Stimulated activated CD4-positive, alpha-beta T cell treated with anti-CD3 and anti-CD28 coated beads, Interleukin-4, amount 100 ng/mL, for 24 hours (primary cell): ENCODE measurements at places on chromosomes 3 and 15.

- DNase-seq: no peak
Observed at GRCh38 chr15:89227425-89227824, 6.0 kb upstream of the RLBP1 start.

DNA sequence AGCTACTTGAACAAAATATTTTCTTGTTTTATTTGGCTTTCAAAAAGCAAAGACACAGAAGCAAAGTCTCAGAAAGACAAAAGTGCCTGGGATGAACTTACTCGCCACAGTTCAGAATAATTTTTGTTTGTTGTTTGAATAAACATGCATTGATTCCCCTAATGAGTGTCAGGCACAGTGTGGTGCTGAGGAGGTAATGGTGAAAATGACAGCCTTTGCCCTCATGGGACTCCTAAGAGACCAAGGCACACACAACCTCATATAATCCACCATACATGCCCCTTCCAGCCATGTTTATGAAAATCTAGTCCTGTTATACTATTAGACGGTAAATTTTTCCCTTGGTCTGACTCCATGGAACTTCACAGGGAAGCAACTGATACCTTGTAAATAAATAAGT is 2.5 kb downstream of the GOLIM4 start:
- DNase-seq: no peak

- DNase-seq: no peak
Observed at GRCh38 chr3:182738583-182739411, 54.5 kb upstream of the ATP11B start.

DNA sequence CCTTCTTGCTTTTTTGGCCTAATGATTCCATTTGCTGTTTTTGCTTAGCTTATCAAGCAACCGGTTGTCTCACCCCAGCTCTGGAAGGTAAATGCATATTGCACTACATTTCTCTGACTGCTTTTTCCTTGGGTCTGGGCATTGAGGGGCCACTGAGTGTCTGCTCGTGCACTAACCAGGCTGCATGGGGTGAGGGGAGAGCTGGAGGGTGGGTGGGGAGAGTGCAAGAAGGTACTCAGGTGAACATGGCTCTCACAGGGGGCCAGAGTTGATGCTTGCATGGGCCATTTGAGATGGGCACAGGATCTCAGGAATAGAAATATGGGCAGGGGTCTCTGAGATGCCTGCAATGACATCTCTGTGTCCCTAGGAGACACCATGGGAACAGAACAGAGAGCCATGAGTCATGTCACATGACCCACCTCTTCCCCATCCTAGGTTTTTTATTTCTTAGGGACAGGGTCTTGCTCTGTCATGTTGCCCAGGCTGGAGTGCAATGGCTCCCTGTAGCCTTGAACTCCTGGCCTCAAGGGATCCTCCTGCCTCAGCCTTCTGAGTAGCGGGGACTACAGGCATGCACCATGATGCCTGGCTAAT is 6.2 kb downstream of the ALPK3 start:
- DNase-seq: no peak

DNA sequence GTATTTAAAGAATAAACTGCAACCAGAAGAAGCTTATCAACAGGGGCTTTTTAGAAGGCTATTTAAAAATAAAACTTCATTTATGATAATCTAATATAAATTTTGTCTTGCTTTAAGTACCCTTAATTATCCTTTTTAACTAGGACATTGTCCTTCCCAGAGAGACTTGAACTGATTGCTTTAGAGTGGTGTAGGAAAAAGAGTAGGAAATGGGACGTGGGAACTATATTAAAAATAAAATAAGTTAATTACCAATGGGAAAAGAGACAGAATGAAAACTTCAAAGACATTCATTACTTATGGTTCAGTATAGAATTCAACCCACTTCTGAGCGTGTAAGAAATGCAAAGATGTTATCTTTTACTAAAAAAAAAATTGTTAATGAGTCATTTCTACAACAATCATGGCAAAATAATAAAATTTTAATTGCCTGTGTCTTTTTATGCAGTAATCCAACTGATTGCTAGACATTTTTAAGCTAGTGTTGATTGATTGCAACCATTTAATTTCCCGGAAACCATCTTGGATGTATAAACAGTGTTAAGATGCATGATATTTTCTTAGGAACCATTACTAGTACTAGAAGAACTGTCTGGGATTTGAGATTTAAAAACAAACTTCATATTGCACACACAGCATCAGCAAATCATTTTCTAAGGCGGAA is 298.8 kb upstream of the UMPS start:
- DNase-seq: no peak

DNA sequence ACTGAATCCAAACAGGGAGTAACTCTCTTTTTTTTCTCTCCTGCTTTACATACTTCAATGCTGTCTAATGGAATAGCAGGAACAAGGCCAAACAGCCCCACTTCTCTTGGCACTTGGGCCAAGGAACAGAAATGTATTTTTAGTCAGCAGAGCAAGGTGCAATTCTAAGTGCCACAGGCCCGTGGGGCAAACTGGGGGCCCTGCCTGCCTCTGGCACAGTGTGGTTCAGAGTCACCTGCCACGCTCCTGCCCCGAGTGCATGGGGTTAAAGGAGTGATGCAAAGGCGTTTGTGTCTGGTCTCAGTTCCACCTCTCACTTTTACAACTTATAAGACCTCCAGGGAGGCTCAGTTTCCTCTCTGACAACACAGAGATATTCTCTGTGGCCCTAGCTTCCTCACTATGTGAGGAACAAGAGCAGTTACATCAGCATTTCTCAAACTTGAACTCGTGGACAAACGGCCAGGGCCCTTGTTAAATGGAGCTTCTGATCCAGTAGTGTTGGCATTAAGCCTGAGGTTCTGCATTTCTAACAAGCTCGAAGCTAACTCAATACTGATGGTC is 51.3 kb downstream of the LRIG1 start:
- no peak for DNase-seq

- no peak for DNase-seq
Observed at GRCh38 chr3:58496206-58496857, 4.4 kb downstream of the KCTD6 start.

- no peak for DNase-seq
Observed at GRCh38 chr3:124172816-124173215, 180.9 kb upstream of the ROPN1 start.

DNA sequence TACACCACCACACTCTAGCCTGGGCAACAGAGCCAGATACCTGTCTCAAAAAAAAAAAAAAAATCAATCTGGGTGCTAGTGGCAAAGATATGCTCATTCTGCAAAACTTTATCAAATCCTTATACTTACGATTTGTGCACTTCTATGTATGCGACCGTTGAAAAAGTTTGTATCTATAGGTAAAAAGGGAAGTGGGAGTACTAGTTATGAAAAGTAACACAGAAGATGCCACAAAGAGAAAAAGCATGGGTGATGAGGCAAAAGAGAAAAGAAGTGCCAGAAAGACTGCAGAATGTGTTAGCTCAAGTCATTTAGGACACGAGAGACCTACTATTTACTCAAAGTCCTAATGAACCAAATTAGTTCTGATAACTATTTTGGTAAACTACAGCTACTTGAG is 407.8 kb downstream of the SHQ1 start:
- no peak for DNase-seq

DNA sequence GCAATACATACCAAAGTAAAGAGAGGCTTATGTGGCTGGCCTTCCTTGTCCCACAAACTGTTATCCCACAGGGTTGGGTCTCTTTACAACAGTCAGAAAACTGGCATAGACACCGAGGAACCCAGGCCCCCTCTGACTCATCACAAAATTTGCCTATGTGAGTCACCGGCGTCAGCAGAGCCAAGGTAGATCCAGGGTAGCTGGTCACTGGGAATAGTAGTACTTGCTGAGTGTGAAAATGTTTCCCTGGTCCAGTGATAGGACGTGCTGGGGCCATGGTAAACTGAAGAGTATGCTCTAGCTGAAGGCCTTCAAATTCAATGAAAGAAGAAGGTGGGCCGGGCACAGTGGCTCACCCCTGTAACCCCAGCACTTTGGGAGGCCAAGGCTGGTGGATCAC is 27.1 kb upstream of the SKIL start:
- DNase-seq: no peak

DNA sequence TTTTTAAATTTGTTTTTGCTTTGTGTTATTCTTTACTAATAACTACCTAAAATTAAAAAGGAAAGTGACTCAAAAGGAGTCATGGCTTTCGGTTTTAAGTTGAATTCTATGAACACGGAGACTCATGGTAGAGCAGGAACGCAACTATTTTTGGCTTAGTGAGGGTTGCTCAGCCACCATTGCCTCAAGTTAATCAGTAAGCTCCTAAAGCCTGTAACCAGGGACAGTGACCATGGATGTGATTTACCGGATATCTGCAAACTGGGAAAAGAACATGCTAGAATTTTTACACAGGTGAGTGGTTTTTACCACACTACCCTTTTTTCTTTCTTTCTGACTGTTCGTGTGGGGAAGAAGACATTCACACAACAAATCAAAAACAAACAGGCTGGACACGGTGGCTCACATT is 11.8 kb downstream of the SLC12A8 start:
- no peak for DNase-seq
